Smooth muscle cell of the coronary artery (primary cell): ENCODE measurements at places on chromosomes 4 and X. TPM values are rescaled to one million over a fixed set of nuclear protein-coding genes. Genes with fewer than 3 reads are reported as not detected.

The IL13RA1 gene
- 27.1 and 57.8 TPM in 2 replicates for total RNA-seq

The PCYT1B gene
- under 0.01 and 0.23 TPM in 2 replicates for total RNA-seq

The NPY2R gene
- total RNA-seq = under 0.01 TPM in 1 of 2 replicates, not detected in the other

The RADX gene
- total RNA-seq = 0.59 and 1.7 TPM in 2 replicates

The ACSL1 gene
- total RNA-seq = 26.2 and 39.2 TPM in 2 replicates

The GAGE1 gene
- not detected in 2 replicates for total RNA-seq

The SPANXN4 gene
- total RNA-seq = not detected in 2 replicates

The IL13RA2 gene
- total RNA-seq = 2.3 and 222 TPM in 2 replicates

The MAGED4 gene
- 9.8 and 22.5 TPM in 2 replicates for total RNA-seq

The PPP2R2C gene
- 0.08 TPM in 1 of 2 replicates, not detected in the other for total RNA-seq

The SERTM2 gene
- total RNA-seq = not detected in 2 replicates

The TBC1D8B gene
- 6.6 and 12.1 TPM in 2 replicates for total RNA-seq

The FGF13 gene
- under 0.01 and 6.2 TPM in 2 replicates for total RNA-seq

The VSIG4 gene
- total RNA-seq = not detected in 2 replicates

The MRFAP1 gene
- 178 and 228 TPM in 2 replicates for total RNA-seq

The FAM184B gene
- total RNA-seq = under 0.01 TPM in 1 of 2 replicates, not detected in the other

The TLR10 gene
- total RNA-seq = not detected in 2 replicates

The PLP1 gene
- 0.12 TPM in 1 of 2 replicates, not detected in the other for total RNA-seq

The CC2D2A gene
- total RNA-seq = 10.4 and 11.8 TPM in 2 replicates

The REPS2 gene
- 0.23 and 0.35 TPM in 2 replicates for total RNA-seq
